Esophagus squamous epithelium (tissue), 5 donors: ENCODE measurements at places on chromosomes 16 and 17.
A peak's percentile ranks its signal among the peaks of the same experiment; 100 is the strongest.

- peaks cover 51% of the 10 kb centered on the region for H3K4me1 ChIP-seq
- DNase-seq = no peak
- H3K36me3 ChIP-seq = no peaks in the 10 kb centered on the region
- no peak overlapping the region for H3K4me3 ChIP-seq
- peak overlapping the region; percentile 89 for H3K27ac ChIP-seq
Measured at GRCh38 chr17:74604761-74605160, 12.7 kb upstream of the CD300LD start.

- no peaks in the 10 kb centered on the region for H3K36me3 ChIP-seq
- H3K4me1 ChIP-seq = peaks cover 71% of the 10 kb centered on the region
- peaks cover 8% of the 10 kb centered on the region for H3K27me3 ChIP-seq
- no peak overlapping the region for H3K4me3 ChIP-seq
Measured at GRCh38 chr17:76142585-76143041, 1.6 kb upstream of the FOXJ1 start.

- no peak overlapping the region for H3K4me3 ChIP-seq
- H3K36me3 ChIP-seq = no peaks in the 10 kb centered on the region
- no peaks in the 10 kb centered on the region for H3K27me3 ChIP-seq
- no peak for DNase-seq
- H3K4me1 ChIP-seq = peaks cover 20% of the 10 kb centered on the region
Measured at GRCh38 chr17:50603340-50603739, 31.3 kb upstream of the ABCC3 start.

DNA sequence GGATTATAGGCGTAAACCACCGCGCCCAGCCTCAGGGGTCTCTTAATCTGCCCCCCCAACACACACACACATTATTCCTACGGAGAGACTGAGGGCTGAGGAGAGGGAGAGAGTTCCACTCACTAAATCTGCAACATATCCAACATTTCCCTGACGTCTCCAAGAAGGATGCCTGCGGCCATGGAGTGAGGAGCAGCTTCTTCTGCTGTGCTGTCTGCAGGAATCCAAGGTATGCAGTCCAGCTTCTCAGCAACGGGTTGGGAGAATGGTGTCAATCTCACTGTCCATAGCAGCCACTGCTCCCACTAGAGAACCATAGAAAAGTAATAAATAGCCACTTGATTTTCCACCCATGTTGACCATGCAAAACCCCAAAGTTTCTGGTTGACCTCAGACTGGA lies 5.1 kb upstream of the PLXDC1 start:
- H3K27ac ChIP-seq = no peak overlapping the region
- H3K36me3 ChIP-seq = no peaks in the 10 kb centered on the region
- peaks cover 14% of the 10 kb centered on the region for H3K4me1 ChIP-seq
- H3K4me3 ChIP-seq = no peak overlapping the region

- H3K36me3 ChIP-seq = peaks cover 90% of the 10 kb centered on the region
- no peaks in the 10 kb centered on the region for H3K27me3 ChIP-seq
- H3K4me3 ChIP-seq = no peak overlapping the region
- H3K27ac ChIP-seq = no peak overlapping the region
- peaks cover 5% of the 10 kb centered on the region for H3K4me1 ChIP-seq
Measured at GRCh38 chr16:87447323-87447722, 45.5 kb downstream of the ZCCHC14 start.

DNA sequence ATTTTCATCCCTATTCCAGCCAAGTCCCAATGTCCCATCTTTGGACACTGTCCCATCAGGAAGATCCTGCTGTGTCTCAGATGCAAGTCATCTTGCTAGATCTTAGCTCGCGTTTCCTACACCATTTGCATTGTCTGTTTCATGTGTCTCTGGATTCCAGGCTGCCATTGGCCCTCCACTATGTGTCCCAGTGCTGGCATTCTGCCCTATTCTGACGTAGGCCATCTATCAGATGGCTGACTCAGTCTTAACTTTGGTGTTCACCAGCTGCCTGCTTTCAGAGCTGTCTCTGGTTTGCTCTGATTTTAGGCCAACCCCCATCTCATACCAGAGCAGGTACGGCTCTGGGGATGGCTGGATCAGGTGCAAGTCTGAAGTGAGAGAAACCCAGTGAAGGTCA lies 300.9 kb upstream of the ASIC2 start:
- no peaks in the 10 kb centered on the region for H3K4me1 ChIP-seq
- DNase-seq = no peak
- no peaks in the 10 kb centered on the region for H3K36me3 ChIP-seq
- no peak overlapping the region for H3K27ac ChIP-seq
- H3K4me3 ChIP-seq = no peak overlapping the region
- no peaks in the 10 kb centered on the region for H3K27me3 ChIP-seq

DNA sequence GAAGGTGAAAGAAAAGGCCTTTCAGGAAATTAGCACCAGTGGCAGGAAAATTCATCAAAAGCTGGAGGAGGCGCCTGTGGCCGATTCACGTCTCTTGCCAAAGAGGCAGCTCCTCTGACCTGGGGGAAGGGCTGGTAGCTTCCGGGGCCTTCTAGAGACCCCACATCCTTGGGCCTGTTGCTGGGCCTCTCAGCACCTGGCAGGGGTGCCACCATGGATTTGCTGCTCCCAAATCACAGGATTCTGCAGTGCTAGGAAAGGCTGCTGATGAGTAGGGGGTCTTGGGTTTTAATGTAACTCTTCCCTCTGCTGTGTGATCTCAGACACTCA lies 11.6 kb upstream of the CBFB start:
- H3K36me3 ChIP-seq = no peaks in the 10 kb centered on the region
- H3K27me3 ChIP-seq = no peaks in the 10 kb centered on the region
- no peak overlapping the region for H3K27ac ChIP-seq
- peaks cover 10% of the 10 kb centered on the region for H3K4me1 ChIP-seq
- DNase-seq = no peak

GRCh38 chr17:76388966-76389888 lies 4.8 kb downstream of the SPHK1 start:
- DNase-seq = no peak
- H3K27me3 ChIP-seq = no peaks in the 10 kb centered on the region
- H3K4me3 ChIP-seq = no peak overlapping the region

DNA sequence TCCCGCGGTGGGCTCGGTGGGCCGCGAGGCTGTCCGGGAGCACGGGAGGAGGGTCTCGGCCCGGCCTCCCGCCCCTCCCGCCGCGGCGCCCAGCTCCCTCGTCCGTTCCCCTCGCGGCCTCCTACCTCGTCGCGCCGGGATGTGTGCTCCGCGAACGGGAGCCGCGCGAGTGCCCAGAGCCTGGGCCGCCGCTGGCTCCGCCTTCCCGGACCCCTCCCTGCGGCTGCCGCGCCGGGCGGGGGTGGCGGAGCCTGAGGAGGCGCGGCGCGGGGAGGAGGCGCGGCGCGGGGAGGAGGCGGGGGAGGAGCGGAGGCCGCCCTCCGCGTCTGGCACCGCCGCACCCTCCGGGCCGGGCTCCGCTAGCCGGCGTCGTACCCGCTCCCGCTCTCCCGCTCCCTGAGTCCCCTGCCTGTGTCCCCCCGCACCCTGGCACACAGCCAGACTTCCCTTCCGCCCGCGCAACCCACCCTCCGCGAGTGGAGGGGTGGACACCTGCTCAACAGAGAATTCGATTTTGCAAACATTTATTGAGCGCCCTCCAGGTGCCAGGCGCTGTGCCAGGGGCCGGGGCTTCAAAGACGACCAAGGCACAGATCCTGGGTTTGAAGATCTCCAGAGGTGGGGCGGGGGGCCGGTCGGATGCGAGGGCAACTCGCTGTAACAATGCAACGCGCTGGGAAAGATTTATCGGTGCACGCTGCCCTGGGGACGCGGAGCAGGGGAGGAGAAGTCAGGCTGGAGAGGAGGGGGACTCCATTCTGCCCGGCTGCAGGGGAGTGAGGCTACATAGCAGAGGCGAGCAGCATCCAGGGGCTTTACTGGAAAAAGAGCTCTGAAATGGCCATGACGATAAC lies at the start of gene MPP3:
MPP3 (minus strand) TSS at position 171 of the 854 bp plus-strand sequence. CDS start 1,240 bp downstream, outside the sequence.
- no peaks in the 10 kb centered on the region for H3K36me3 ChIP-seq
- H3K27ac ChIP-seq = peak within 1 kb of the TSS; percentile 68
- no peaks in the 10 kb centered on the region for H3K27me3 ChIP-seq
- no peak for DNase-seq
- peak within 1 kb of the TSS; percentile 74 for H3K4me3 ChIP-seq

DNA sequence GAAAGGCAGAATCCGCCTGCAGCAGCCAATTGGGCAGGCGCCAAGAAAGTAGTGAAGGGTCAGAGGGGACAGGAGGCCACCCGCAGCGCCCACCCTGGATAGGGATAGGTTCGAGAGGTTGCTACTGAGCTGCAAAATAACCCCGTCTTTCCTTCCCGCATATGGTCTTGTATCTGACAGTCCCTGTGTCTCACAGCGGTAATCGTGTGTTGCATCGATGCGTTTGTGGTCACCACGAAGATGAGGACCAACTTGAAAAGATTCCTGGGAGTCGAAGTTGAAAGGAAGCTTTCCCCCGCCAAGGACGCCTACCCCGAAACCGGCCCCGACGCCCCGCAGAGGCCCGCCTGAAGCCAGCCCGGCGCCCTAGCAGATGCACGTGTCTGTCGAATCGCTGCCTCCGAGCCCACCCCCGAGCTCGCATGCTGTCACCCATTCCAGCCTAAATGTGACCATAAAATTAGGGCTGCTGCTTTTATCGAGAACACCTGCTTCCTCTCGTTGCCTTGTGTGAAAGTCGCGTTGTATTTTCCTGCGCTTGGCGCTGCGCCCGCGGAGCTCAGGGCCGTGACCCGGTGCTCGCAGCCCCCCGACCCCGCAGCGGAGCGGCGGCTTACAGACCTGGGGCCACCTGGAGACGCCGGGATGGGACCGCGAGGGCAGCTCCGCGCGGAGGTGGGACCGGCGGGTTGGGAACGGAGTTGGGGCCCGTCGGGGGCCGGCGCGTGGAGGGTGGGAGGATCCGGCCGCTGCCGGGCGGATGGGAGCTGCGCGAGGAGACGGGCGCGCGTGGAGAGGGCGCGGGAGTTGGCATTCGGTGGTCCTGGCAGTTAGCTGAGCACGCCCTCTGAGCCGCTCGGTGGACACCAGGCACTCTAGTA lies at the start of gene CMTM2:
CMTM2 (plus strand) TSS at position 813 of the 881 bp plus-strand sequence. CDS start 145 bp downstream, outside the sequence.
- H3K36me3 ChIP-seq = no peaks in the 10 kb centered on the region
- DNase-seq = no peak
- no peak within 1 kb of the TSS for H3K4me3 ChIP-seq
- no peaks in the 10 kb centered on the region for H3K27me3 ChIP-seq
- H3K4me1 ChIP-seq = peaks cover 32% of the 10 kb centered on the region

DNA sequence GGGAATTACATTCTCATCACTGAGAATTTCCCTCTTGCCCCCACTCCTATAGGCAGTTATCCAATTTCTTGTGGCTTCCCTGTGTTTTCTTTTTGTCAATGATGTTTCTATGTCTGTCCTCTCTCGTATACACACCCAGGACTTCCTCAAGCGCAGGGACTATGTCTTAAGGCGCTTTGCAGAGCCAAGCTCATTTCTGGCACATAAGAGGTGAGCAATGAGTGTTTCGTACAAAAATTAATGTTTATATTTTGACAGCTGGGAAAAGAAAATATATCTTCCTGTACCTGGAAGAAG lies 947 bp downstream of the DDX42 start:
- H3K4me1 ChIP-seq = peaks cover 30% of the 10 kb centered on the region
- H3K27ac ChIP-seq = peak overlapping the region; percentile 100
- no peaks in the 10 kb centered on the region for H3K27me3 ChIP-seq
- no peaks in the 10 kb centered on the region for H3K36me3 ChIP-seq

DNA sequence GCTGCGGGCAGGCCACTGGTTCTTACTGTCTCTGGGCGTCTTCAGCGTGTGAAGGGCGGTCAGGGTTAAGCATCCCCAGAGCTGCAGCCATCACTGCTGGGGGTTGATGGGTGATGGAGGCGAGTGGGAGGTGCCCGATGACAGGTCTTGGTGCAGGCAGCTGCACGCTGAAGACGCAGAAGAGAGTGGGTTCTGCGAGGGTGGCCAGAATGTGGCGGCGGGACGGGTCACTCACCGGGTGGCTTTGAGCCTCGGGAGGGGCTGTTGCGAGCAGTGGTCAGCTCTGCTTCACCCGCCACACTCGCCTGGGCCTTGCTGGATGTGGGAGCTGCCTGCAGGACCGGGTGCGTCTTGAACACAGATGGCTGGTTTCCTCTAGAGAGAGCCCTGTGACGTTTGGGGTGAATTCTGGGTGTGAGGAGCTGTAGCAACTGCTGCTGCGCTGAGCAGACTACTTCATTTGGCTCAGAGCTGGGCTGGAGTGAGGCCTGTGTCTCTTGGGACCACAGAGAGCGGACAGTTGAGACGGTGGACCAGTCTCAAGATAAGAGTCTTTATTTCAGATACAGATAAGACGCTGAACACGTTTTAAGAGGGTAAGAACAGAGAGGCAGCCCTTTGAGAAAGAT lies 44.6 kb upstream of the ZNF750 start:
- peak overlapping the region; percentile 51 for H3K27ac ChIP-seq
- no peaks in the 10 kb centered on the region for H3K36me3 ChIP-seq
- no peak overlapping the region for H3K4me3 ChIP-seq
- peaks cover 34% of the 10 kb centered on the region for H3K4me1 ChIP-seq
- no peak for DNase-seq
